ENCODE measurements at places on chromosomes 3 and 15.

DNA sequence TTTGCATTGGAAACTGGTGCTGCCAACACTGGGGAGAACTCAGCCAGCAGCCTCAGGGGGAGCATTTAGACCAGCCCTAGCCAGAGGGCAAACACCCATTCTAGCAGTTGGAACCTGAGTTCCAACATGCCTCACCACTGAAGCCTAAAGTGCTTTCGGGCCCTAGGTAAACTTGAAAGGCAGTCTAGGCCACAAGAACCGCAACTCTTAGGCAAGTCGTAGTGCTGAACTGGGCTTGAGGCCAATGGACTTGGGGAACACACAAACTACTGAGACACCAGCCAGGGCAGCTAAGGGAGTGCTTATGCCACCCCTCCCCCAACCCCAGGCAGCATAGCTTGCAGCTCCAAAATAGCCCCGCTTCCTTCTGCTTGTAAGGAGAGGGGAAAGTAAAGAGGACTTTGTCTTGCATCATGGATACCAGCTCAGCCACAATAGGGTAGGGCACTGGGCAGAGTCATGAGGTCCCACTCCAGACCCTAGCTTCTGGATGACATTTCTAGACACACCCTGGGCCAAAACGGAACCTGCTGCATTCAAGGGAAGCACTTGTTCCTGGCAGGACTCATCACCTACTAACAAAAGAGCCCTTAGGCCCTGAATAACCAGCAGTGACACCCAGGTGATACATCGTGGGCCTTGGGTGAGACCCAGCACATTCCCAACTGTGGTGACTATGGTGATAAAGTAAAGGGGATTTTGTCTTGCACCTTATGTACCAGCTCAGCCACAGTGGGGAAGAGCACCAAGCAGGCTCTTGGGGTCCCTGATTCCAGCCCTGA is 37.3 kb upstream of the TEX9 start:
- DNase-seq = no peak

DNA sequence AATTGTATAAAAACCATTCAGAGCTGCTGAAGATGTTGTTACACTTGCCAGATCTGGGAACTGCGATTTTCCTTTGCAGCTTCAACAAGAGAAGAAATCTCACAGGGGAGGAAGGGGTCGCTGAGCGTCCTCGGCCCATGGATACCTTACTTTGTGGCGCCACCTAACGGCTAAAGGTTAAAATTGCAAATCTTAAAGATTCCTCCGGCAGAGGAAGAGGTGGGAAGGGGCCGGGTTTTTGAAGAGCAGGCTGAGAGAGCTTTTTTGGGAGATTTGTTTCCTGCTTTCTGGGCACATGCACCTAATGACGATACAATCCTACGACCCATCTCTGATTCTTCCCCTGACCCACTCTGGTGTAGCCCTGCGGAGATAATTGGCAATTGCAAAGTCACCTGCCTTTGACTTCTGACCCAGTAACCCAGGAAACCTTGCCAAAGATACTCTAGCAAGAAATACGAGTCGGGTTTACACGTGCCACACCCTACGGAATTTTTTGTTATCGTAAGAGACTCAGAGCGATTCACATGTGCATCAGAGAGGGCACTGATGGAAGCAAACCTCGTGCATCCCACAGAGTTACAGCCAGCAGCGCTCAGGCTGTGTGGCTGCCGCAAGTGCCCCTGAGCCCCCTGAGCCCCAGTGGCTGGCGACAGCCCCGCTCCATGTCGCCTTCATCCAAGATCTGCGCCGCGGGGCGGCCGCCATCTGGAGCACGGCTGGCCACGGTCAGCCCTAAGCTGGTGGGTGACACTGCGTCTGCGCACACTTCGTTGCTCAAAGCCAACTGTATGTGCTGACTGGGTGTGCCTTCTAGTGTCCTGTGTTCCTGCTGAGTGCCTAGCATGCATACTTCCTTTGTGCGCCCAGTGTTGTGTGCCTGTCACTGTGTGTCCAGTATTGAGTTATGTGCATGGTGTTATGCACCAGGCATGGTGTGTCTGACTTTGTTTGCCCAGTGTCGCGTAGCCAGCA is 55.2 kb upstream of the CHRNA7 start:
- no peak for DNase-seq

GRCh38 chr15:79884204-79884596 is 12.6 kb downstream of the MTHFS start:
- DNase-seq = no peak

- no peak for DNase-seq
These were observed 813.2 kb downstream of the AGBL1 start for GRCh38 chr15:86892774-86893449.

- DNase-seq = no peak
These were observed 1.2 kb downstream of the DAPK2 start for GRCh38 chr15:64045101-64045435.

DNA sequence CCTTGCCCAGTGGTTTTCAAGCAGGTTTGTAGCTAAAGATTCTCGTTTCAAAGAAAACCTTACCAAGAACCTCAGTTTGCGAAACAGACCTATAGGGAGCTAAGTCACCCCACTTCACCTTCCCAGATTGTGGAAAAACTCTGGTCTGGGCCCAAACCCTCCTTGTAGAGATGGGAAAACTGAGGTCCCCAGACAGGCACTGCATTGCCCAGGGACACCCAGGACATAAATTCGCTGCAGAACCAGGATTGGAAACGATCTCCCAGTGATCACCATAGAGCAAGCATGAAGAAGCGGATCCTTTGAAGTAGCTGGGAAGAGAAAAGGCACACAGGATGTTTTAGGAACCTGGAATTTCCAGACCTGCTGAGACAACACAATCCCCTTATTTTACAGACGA is 85.6 kb upstream of the PIAS1 start:
- DNase-seq = no peak

DNA sequence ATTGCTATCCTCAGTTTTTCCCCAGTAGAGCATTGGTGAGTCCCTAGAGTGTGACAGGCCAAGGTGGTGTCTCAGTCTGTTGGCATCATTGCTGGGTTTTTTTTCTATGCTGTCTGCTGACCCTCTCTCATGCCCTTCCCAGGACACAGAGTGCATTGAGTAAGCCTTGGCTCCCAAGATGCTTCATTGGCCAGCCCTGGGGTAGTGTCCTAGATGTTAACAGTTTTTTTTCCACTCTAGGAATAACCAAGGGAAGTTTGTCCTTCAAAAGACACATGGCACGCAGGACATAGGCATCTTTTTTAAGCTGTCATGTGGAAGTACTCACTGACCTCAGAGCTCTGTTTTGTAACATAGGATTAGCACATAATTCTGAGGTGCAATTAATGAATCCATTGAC is 19.5 kb downstream of the ADAMTSL3 start:
- no peak for DNase-seq

GRCh38 chr3:60402931-60403330 is 848.3 kb downstream of the FHIT start:
- DNase-seq = no peak

- no peak for DNase-seq
These were observed 17.3 kb downstream of the DENND6A start for GRCh38 chr3:57675530-57675929.

DNA sequence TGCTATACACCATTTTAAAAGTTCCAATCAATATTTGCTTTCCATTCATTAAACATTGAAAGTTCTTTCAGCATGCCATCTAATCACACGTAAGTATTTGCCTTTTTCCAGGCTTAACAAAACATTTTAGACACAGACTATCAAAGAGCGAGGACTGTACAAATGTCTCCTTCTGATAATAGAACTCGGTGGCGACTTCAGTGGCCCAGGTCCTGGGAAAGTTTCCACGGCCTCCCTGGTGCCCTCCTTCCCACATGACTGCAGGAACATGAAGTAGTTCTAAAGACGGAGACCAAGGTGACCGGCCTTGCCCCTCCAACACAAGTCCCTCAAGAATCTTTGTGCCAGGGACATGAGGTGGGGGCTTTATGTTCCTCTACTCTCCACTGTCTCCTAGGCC is 174.6 kb upstream of the KBTBD8 start:
- DNase-seq = no peak

- DNase-seq = no peak
These were observed 108.4 kb downstream of the ADAMTSL3 start for GRCh38 chr15:83762367-83762766.

DNA sequence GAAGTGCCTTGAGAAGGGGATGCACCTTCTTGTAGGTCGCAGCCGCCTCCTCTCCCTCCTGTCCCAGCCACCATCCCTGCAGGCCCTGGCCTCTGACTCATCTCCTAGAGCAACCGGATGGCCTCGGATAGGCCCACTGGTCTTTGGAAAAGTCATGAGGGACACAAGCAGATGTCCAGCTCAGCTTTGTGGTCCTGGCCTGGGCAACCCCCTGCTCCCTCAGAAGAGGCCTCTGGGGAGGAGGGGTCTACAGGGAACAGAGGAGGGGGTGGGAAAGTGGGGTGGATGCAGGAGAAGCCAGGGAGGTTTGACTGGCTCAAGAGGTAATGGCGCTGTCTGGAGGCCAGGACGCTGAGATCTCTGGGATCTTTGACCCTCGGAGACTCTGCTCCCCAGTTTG is 259.2 kb upstream of the TLE3 start:
- no peak for DNase-seq

Measured in GM04503 (cell line).